ENCODE measurements at places on chromosomes 12 and 14.

- no peak for DNase-seq
Measured at GRCh38 chr12:45216983-45217485, 1.1 kb downstream of the ANO6 start.

DNA sequence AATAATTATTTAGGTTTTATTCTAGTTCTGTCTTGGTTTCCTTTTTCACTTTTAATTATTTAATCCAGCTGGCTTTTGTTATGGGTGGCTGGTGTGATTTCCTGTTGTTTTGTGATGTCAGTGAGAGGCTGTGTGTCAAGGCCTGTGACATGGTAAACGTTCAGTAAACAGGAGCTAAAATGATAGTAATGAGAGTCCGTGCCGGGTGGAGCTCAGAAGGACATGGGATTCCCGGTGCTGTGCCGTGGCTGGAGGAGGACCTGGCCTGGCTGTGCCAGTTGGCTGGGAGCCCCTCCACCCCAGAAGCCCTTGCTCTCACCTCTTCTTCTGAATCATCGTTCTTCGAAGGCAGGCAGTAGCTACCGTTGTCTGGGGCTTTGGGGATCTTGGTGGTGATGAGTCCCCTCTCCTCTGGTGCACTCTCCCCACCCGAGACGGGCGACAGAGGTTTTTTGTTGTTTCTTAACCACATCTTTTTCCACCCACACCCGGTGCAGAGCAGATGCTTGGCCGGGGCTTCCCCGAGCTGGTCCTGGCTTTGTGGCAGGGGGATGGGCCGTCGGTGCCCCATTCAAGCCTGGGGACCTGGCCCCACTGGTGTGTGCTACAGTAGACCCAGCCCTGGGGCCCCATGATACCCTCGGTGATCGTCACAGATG is 29.1 kb downstream of the SH2B3 start:
- DNase-seq: no peak

DNA sequence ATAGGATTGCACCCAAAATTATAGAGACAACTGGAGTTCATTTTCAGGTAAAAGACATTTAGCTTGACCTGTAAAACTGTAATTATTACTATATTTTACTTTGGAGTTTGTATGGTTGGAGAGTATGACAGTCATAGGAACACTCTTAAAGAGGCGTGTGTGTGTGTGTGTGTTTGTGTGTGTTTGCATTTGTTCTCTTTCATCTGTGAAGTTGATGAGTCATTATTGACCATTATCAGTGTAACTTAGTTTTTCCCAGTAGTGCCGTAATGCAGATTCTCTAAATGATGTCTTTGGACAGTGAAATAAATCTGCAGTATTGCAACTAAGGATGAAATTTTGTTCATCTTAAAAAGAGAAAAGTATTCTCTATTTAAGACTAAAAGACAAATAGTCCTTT is 13.0 kb downstream of the WASHC4 start:
- no peak for DNase-seq

- no peak for DNase-seq
Measured at GRCh38 chr12:23399402-23399933, 550.0 kb downstream of the SOX5 start.

GRCh38 chr14:73223049-73223448 is 14.3 kb upstream of the PAPLN start:
- DNase-seq: no peak

DNA sequence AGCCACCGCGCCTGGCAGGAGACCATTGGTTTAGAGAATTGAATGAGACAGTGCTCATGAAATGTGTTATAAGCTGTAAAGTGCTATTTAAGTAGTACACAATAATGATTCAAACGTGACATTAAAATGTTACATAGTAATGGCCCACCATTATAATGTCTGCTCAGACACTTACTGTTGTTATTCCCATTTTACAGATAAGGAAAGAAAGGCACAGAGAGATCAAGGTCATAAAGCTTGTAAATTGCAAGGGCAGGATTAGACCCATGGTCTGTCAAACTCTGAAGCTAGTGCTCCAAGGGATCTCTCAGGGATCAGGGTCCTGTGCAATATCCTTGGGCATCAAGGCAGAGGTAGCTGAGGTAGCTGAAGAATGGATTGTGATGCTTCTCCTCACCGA is 6.2 kb downstream of the ACSM4 start:
- DNase-seq: no peak

DNA sequence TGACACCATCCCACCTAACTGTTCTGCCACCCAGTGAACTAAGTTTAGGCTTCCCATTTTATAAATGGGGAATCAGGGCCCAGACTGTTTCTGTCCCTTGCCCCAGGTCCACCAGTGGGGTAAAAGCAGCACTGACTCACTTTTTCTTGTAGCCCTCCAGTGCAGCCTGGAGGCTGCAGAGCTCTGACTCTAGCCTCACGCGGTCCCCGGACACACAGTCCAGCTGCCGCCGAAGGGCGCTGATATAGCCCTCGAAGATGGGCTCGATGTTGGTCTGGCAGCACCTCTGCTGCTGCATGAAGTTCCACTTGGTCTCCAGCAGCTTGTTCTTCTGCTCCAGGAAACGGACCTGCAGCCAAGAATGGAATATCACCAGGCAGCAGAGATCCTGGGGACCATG is 2.6 kb downstream of the KRT82 start:
- DNase-seq: no peak

DNA sequence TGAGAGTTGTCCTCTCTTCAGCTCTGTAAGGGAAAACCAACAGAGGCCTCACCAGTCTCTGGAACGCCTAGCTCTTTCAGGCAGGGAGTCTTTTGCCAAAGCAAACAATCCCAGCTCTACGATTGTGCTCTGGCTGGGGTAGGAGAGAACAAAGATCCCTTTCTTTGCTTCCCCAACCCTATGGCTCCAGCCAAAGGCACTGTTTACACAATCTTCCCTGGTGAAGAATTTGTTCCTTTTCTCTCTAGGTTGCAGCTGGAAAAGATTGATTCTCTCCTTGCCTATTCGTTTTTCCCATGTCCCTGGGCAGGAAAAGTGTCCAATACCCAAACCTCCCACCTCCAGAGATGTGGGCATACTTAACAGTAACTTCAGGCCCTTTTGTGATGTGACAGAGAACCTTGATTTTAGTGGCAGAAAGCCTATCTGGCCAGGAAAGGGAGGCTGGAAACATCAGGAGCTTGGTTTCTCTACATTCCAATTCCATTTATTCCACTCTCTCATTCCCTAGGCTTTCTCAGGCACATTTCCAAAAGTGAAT is 16.8 kb downstream of the ATP5MC2 start:
- DNase-seq: no peak

DNA sequence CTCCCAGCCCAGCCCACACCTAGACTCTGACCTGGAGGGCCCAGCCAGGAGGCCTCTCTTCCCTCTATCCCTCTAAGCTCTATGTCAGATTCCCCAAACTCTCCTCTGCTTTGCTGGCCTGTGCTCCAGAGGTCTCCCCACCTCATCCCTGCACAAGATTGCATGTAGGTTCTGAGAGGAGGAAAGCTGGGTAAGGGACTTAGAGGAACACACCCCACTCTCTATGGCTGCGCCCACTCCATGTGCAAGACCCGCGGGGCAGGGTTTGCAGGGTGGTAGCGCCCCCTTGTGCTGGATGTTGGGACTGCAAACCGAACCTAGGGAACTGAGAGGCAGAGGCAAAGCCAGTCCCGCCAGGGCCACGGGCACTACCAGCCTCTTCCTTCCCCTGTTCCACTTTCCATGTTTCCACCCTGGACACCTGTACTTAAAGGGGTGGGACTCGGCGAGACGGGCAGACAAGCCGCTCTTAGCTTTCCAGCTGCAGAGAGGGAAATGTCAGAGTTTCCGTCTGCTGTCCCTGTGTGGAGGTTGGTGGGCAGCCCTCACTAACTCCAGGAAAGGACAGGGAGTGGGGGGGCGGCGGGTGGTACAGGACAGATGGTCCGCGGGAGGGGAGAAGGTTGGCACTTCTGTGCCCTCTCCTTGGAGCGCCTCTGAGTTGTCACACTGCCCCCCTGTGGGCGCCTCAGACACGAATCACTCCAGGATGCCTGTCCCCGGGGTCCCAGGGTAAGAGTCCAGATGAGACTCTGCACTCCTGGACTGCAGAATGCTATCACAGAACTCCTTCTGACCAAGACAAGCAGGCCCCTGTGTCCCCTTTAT is 16.8 kb downstream of the MMP14 start:
- DNase-seq: no peak

- DNase-seq: no peak
Measured at GRCh38 chr14:65926935-65927700, 514.6 kb downstream of the FUT8 start.

DNA sequence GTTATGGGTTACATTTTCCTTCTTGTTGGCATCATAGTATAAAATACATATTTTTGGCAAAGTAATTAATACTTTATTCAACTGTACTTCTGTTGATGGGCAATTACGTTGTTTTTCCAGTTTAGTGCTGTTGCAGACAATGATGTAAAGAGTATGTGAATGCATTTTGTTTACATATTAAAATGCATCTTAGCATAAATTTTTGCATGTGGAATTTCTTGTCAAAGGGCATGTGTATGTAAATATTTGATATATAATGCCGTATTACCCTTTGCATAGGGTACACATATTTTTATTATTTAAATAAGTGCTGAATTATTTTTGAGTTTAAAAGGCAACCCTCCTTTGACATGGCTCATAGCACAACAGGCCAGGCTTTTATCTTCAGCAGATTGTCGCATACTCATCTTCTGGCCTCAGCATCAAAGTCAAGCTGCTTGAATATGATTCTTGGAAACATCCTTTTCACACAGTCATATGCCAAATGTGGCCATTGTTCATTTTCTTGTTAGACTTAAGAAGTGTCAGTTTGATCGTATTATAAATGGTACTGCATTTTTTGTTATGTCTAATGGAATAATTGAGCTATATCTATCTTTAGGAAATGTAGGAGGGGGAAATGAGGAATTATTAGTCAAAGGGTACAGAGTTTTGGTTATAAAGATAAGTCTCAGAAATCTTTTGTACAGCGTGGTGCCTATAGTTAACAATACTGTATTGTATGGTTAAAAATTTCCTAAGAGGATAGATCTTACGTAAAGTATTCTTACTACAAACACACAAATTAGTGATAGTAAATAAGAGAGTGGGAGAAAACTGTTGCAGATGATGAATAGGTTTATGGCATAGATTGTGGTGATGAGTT is 138.5 kb downstream of the FUT8 start:
- DNase-seq: no peak

DNA sequence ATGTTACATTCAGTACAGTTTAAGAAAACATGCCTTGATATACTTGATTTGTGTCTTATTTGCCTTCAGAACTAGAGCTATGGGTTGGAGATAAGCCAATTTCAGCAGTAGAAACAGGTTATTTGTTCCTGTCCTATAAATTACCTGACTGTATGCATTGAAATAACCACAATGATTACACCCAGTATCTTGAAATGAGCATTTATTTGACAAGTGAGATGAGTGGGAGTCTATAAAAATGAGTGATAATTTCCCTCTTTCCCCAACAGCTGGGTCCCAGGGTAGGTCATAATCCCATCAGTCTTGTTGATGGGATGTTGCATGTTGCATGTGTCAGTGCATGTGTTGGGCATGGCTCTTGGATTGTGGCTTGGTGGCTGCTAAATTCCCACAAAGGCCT is 3.7 kb downstream of the TAS2R42 start:
- DNase-seq: no peak

- DNase-seq: no peak
Measured at GRCh38 chr14:99238216-99238615, 33.8 kb downstream of the BCL11B start.

- no peak for DNase-seq
Measured at GRCh38 chr12:127455347-127456265, 811.4 kb upstream of the TMEM132C start.

DNA sequence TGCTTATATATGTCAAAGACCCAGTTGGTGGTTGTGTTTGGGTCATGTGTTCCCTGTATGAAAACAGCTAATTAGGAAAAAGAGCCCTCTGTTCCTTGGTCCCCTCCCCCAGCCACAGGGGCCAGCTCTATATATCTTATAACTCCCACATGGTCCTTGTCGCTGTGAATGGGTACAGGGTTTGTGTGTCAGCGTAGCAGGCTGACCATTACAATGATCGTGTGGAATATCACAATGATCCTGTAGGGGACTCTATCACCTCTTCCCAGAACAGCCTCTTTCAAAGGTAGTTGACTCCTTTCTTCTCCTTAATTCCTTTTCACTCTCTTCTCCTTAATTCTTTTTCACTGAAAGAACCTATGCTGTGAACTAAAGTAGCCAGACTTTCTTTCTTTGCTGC is 51.6 kb upstream of the RIC8B start:
- no peak for DNase-seq

DNA sequence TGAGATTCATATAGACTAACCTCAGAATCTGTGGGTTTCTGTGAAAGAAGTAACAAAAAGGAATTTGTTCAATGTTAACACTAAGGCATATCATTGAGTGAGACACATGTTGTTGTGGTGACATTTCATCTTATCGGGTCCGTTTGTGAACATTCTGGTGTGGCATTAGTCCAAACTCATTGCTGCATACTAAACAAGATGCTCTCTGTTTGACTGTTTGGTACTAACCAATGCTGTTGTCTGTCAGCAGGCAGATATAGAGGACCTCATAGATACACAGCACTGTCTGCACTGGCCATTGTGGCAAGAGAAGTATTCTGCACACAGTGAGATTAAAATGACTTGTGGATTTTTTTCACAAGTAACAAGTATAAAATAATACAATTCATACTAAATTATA is 41.2 kb downstream of the SLC25A21 start:
- no peak for DNase-seq

DNA sequence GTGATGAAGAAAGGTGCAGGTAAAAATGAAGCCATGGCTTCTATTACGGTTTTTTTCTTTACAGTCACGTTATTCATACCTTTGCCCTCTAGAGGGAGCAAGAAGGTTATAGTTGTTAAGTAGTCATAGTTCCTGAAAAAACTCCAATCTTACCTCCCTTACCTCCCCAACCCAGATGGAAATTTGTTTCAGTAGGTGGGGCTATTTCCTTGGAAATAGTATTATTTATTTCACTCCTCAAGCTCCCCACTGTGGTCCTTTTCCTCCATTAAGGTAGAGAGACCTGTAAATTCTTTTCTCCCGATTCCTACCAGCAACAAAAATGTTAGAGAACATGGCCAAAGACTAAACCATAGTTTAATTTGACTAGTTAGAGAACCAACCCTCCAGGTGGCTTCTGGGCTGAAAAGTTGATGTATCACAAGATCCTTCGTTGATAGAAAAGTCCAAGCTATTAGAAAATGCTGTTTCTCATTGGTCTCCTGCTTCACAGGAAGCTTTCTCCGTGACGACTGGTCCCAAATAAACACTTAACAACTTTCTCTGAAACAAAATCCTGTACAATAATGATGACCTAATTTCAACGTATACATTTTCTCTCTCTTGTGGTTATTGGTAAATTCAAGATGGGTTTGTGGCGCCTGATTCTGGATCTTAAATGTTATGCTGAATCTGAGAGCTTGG is 43.5 kb downstream of the TMX1 start:
- no peak for DNase-seq

DNA sequence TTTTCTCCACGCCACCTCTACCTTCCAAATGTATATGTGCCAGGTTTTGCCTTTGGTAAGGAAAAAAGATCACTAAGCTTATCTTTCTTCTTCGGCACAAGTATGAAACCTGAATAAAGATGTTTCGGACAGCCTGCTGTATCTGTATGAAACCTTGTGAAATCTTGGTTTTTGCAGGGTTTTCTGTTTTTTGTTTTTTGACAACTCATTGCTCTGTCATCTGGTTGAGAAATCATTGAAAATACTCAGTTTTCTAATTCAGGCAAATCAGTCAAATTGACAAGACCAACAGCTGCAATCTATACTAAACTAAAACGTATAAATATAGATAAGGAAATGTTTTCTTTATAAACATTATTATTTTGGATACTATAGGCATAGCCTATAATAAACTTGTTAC is 63.1 kb upstream of the FGD4 start:
- no peak for DNase-seq

Measured in vagina (tissue), 2 donors.